ENCODE measurements at places on chromosomes 2 and 18. TPM values are rescaled to one million over a fixed set of nuclear protein-coding genes. Genes with fewer than 3 reads are reported as not detected.

KCNJ13 gene
- 0.35 TPM for total RNA-seq

SOX11 gene
- 46.2 TPM for total RNA-seq

C2orf92 gene
- total RNA-seq: 20.0 TPM

LONRF2 gene
- 13.7 TPM for total RNA-seq

HOXD13 gene
- total RNA-seq: 0.63 TPM

DNA sequence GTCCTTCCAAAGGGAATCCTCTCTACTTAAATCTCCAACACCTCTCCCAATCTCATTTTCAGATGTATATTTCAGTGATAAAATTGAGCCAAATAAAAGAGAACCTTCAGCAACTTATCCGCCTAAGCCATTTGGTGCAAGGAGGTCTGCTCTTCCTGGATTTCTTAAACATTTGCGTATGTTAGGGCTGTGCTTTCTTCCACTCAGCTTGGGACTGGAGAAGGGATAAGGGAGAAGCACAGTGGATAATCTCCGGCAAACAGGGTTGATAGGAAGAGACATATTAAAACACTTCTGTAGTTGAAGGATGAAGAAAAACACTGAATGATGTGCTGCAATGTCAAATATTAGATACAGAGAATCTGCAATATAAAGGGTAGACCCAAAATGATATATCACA lies 796.2 kb downstream of the KCNJ3 start:
- no peak for DNase-seq

DNA sequence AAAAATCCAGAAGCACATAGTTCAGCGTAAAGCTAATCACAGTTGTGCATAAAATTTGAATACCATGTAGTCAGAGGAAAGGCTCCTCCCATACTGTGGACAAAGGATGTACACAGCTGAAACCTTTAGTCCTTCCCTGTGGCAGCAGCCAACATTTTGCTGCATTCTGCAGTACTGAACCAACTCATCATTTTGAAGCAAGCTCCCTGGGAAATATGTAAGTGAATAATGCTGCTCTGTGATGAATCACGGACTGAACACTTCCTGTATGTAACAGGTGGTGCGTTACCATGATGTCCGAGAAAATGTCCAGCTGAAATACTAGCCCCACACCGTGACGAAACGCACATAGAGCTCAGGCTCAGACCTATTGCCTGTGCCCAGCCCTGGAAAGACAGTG lies 421.1 kb upstream of the RAB12 start:
- DNase-seq: no peak

GRCh38 chr2:238790126-238790832 lies 57.6 kb upstream of the TWIST2 start:
- DNase-seq: no peak

- no peak for DNase-seq
Observed at GRCh38 chr2:149167941-149168340, 129.4 kb downstream of the LYPD6B start.

DNA sequence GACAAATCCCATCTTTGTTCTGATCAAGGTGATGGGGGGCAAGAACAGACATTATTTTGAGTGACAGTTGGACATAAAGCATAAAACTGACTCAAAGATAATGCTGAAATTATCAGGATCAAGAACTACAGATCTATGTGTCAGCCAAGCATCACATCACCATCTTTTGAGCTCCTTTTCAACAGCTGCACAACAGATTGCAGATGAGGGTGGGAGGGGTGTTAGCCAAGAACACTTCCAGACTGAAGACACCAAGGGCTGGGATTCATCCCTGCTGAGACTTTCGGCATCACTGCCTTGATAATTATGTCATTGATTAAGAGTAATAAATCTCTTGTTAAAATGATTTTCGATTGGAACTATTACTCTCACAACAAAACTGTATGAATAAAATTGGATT lies 191.5 kb upstream of the NETO1 start:
- DNase-seq: no peak

- DNase-seq: no peak
Observed at GRCh38 chr2:54206596-54206995, 49.4 kb downstream of the TSPYL6 start.

DNA sequence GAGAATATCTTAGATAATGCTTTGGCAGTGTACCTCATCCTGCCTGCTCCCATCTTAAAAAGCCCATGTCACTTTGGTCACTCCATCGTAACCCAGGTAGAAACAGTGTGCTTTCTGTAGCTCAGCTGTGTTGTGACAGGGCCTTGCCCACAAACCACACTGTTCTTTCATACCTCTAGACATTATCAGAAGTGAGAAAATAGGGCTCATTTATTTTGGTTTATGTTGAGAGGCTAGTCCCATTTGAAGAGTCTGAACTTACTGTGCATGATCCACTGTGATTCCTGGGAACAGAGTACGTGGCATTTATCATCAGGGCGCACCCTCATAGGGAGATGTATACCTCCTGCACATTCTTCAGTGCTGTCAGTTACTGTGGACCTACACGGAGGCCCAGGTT lies 69.7 kb downstream of the FEZ2 start:
- no peak for DNase-seq

- DNase-seq: no peak
Observed at GRCh38 chr2:101882769-101883307, 108.9 kb upstream of the IL1R2 start.

GRCh38 chr18:6294148-6294784 lies 120.4 kb downstream of the L3MBTL4 start:
- no peak for DNase-seq

DNA sequence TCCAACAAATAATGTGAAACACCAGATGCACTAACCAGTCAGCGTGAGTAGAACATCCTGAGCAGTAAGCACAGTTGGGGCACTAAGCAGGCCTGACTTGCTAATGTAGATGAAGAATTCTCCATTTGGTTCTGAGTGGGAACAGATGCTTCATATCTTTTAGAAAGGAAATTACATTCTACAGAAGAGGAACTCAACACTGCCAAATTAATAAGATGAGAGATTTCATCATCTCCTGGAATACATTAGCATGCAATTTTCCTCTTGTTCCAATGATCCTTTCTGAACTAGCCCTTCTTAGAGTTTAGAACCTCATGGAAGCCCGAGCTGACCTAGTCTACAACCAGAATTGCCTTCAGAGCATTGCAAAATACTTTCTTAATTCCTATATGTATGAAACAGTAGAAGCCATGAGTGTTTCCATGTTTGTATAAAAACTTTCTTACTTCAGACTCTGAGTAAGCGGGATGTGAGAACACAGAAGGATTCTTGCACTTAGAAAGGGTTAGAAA lies 34.8 kb downstream of the COL5A2 start:
- DNase-seq: no peak

GRCh38 chr2:217933617-217933993 lies 69.2 kb downstream of the TNS1 start:
- DNase-seq: no peak

DNA sequence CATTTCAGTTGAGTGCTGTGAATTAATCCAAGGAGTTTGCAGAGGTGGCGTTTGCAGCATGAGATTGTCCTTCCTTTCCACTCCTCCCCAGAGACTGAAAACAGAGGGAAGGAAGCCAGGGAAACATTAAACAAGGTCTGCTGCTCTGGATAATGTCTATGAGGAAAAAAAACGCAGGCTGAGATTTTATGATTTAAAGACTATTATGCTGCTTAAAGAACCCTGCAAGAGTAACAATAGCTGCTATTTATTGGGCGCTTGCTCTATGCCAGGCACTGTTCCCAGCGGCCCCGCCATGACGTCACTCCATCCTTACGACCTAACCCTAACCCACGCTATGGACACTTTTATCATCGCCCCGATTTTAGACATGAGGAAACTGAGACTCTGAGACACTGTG lies 222.4 kb downstream of the BCL2 start:
- DNase-seq: no peak

GRCh38 chr18:72181241-72181764 lies 362.8 kb downstream of the CBLN2 start:
- no peak for DNase-seq

DNA sequence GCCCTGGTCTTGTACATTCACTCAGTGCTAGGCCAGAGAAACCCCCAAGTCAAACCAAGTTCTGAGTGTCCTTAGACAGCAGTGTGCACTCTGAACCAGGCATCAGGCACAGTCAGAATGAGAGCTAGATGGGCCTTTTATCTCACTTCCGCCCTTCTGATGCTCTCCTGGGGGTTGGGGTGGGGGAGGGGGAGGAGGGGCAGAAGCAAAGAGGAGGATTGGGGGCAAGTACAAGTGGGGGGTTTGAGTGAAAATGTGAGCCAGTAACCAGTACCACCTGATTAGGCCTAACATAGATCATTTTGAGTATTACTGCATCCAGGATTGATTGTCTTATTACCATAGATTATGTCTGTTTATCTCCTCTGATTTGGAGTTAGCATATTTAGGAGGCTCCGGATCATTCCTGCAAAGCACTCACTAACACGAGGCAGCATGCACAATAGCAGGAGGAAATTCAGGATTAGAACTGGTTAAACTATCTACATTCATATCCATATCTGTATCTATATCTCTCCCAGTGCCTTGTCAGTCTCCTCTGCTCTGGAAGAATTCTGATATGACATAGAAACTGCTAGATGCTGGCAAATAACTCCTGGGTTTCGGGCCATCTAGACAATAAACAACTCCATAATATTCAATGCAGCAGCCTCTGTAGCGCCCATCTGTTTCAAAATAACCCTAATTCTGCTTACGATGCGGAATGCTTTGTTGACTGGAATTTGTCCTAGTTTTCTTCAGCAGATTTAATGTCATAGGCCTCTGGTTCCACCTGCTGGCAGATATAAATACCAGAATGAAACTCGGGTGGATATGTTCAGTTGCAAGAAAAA lies 149.1 kb downstream of the RHBDD1 start:
- no peak for DNase-seq

GRCh38 chr2:99697811-99698568 lies 208.2 kb upstream of the REV1 start:
- DNase-seq: no peak

Measured in mesothelial cell of epicardium (in vitro differentiated cells).